ENCODE measurements at places on chromosomes 1 and 21.

- DNase-seq: no peak
Measured at GRCh38 chr1:207973898-207974568, 63.1 kb upstream of the CD34 start.

DNA sequence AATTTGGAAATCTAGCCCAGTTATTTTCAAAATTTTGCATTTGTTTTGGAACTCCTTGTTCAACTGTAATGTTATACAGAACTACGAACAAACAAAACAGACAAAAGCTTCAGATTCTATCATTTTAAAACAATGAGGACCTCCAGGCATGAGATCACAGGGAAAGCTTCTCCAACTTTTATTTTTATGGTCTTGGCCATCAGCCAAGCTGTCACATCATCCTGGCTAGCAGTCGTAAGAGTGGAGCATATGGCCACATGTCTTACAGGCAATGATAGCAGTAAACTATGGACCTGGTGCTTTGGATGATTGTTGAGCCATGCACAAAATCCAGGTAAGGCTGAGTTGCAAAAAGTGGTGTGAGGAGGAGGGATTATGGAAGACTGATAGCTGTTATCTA lies 299.6 kb downstream of the LMX1A start:
- DNase-seq: no peak

- DNase-seq: no peak
Measured at GRCh38 chr1:7403265-7404045, 367.6 kb upstream of the VAMP3 start.

DNA sequence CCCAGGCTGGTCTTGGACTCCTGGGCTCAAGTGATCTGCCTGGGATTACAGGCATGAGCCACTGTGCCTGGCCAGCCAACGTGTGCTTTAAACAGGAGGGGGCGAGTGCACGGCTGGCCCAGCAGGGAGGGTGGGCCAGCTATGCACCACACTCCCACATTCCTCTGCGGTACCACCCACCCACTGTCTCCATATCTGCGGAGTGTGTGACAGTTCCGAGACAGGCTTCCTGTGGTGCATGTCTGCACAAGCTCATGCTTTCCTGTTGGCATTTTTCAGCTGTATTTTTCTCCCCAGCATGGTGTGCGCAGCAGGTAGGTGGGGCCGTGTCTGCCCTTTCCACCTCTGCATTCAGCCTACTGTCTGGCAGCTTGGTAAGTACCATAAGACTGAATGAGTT lies 183.3 kb downstream of the AJAP1 start:
- DNase-seq: no peak

- no peak for DNase-seq
Measured at GRCh38 chr21:41427556-41427955, 1.5 kb downstream of the MX1 start.

DNA sequence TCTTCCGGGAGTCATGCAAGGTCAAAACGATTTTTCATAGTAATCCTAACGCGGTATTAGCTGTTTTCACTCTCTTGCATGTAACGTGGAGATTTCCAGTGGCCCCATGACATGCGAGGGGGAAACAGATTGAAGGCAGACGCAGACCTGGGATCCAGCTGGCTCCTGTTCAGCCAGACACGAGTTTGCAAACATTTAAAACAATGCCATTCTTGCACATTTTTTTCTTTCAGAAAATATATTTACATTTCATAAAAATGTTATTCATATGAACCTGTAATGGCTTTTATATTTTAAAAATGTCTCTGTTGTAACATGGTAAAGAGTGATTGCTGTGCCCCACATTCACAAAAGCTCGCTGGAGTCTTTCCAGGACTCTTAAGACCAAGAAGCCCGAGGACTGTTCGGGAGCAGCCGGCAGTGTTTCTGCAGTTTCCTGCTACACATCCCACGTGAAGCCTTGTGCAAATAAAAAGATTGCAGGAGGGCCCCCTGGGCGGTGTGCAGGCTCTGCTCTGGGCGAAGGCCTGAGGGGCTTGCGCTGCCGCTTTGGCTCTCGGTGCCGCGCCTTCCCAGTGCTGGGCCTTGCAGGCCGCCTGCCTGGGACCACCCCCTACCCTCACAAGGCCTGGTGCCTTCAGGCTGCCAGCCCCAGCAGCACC lies 184.9 kb downstream of the DYRK1A start:
- no peak for DNase-seq

GRCh38 chr1:174659823-174660222 lies 212.1 kb downstream of the GPR52 start:
- DNase-seq: no peak

DNA sequence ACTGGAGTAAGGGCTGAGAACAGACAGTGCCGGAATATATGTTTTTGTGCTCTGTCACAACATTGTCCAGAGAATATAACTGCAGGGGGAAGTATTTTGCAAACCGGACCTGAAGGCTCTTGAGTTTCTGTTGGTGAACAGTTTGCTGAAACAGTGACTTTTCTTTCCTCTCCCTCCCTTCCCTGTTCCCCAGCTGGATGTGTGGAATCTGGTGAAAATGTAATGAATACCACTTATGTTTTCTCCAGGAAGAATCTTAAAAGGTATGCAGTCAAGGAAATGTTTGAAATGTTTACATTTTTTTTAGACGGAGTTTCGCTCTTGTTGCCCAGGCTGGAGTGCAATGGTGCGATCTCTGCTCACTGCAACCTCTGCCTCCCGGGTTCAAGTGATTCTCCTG lies 23.4 kb downstream of the CHAF1B start:
- no peak for DNase-seq

DNA sequence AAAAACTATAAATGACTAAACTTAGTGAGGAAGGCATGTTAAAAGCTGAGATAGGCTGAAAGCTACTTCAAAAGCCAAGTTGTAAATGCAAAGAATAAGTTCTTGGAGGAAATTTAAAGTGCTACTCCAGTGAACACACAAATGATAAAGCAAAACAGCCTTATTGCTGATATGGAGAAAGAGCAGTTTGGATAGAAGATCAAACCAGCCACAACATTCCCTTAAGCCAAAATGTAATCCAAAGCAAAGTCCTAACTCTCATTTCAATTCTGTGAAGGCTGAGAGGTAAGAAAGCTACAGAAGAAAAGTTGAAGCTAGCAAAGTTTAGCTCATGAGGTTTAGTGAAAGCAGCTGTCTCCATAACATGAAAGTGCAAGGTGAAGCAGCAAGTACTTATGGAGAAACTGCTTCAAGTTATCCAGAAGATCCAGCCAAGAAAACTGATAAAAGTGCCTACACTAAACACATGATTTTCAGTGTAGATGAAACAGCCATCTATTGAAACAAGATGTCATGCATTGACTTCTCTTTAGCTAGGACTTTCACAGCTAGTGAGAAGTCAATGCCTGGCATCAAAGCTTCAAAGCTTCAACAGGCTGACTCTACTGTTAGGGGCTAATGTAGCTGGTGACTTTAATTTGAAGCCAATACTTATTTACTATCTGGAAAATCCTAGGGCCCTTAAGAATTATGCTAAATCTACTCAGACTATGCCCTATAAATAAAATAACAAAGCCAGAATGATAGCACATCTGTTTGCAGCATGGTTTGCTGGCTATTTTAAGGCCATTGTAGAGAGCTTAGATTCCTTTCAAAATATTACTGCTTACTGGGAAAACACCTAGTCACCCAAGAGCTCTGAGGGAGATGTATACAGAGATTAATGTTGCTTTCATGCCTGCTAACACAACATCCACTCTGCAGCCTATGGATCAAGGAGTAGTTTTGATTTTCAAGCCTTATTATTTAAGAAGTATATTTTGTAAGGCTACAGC lies 188.6 kb downstream of the EIF4G3 start:
- no peak for DNase-seq

GRCh38 chr1:201912832-201913231 lies 24.1 kb downstream of the SHISA4 start:
- no peak for DNase-seq

DNA sequence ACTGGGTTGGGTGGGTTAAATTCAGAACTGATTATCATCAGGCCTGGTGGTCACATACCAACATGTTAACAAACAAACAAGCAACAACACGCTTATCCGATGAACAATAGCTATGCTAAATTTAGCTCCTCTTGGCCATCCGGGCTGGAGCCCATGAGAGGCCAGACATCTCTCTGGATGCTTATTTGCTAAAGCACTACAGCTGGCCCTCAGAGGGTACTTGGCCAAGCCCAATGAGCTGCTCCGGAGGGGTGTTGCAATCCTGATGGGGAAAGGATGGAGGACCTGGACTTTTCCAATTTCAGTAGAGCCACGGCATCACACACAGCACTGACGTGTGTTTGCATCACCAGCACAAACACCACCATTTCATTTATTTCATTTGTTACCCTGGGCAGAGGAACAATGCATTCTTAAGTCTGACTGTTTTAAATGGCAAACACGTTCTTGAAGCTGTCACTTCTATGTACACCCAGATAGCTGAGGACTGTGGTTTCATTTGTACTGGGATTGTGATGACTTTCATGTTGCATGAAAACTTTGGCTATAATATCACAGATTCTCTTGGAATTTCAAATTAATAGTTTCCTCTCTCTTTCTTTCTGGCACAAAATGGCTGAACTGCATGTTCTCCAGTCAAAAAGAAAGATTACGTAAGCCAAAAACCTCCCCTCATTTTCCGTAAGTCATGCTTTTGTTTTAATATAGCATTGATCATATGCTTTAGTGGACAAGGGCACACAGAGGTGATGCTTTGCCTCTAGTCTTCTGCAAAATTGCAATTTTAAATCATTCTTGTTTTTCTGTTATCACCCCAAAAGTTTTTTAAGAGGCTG lies 359.8 kb upstream of the KAZN start:
- DNase-seq: no peak

- DNase-seq: no peak
Measured at GRCh38 chr1:87370544-87370943, 41.9 kb downstream of the LMO4 start.

GRCh38 chr1:34606504-34606903 lies 148.3 kb upstream of the GJB5 start:
- DNase-seq: no peak

DNA sequence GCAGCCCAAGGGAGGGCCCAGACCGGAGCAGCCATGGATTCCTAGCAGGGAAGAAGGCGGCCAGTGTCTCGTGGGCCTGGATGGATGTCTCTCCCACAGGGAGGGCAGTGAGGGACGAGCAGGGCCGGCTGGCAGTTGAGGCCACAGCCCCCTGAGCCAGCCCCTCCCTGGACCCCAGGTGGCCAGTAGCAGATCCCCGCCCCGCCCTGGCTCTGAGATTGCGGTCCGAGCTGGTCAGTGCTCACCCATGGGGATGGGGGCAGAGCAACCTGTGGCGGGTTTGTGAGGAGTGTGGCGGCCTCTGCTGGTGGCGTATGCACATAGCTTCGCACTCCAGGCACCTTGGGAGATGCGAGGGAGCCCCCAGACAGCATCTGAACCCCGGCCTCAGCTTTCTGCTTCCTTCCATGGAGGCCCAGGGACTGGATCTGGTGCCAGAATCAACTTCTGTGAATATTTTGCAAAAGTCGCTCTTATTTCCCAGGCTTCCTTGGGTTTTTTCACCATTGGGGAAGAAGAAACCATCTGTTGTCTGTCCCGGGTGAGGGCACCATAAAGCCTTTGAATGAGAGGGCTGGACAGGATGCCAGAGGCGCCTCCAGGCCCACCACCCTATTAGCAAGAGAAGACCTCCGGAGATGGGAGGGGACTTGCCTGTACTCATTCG lies 8.4 kb upstream of the KCNN3 start:
- DNase-seq: no peak

DNA sequence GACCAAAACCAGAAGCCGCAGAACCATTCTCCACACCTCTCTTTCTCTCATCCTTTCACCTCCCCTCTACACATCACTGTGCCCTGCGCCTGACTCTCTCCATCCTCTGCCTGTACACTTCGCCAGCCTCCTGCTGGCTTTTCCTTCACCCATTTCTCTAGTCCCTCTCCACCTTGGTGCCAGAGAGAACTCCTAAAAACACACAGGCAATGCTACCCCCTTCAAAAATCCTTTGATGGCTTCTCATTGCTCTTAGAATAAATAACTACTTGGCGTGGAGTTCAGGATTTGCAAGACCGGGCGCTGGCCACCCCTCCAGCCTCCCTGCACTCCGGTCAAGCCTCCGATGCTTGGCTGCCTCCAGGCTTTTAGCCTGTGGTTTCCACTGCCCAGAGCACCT lies 8.6 kb downstream of the CRABP2 start:
- no peak for DNase-seq

- no peak for DNase-seq
Measured at GRCh38 chr1:19073311-19074186, 117.1 kb upstream of the IFFO2 start.

GRCh38 chr1:210654176-210654981 lies 325.7 kb downstream of the HHAT start:
- DNase-seq: no peak

DNA sequence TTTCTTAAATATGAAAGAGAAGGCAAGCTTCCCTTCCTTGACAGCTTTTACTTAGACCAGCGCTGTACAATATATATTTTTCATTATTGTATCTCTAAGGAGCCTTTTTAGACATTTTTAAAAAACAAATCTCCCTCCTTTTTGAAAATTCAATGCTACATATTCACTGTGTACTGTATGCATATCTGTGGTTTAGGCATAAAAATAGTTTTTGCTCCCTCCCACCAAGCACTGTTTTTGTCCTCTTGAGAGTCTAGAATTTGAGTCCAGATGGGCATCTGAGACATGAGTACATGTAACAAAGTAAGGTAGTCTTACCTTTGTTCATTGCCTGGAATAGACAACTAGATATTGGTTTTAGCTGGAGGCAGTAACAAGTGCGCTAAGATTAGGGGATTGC lies 488.5 kb upstream of the RUNX1 start:
- no peak for DNase-seq

GRCh38 chr1:47551971-47552528 lies 114.2 kb downstream of the FOXD2 start:
- no peak for DNase-seq

- no peak for DNase-seq
Measured at GRCh38 chr21:36466061-36466511, 13.8 kb downstream of the CLDN14 start.

GRCh38 chr1:167824163-167824794 lies 89.7 kb downstream of the ADCY10 start:
- no peak for DNase-seq

All from NCI-H1048 (cell line).